ENCODE measurements at places on chromosomes 13 and 19.

- no peak for DNase-seq
Observed at GRCh38 chr13:99558570-99559180, 57.4 kb downstream of the TM9SF2 start.

DNA sequence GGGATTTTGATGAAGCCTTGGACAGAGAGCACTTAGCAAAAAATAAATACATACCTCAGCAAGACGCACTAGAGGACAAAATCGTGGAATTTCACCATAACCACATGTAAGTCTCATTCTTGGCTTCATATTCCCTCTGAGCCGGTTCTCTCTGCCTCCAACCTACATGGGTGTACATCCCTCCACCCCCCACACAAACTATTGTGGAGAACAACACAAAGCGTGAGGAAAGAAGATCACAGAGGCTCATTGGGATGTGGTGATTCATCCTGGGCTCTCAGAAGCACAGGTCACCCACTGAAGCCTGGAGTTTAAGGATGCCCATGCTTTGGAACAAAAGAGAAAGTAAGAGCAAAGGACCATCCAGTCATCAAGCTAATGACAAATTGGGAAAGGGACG lies 192.2 kb downstream of the STK24 start:
- no peak for DNase-seq

DNA sequence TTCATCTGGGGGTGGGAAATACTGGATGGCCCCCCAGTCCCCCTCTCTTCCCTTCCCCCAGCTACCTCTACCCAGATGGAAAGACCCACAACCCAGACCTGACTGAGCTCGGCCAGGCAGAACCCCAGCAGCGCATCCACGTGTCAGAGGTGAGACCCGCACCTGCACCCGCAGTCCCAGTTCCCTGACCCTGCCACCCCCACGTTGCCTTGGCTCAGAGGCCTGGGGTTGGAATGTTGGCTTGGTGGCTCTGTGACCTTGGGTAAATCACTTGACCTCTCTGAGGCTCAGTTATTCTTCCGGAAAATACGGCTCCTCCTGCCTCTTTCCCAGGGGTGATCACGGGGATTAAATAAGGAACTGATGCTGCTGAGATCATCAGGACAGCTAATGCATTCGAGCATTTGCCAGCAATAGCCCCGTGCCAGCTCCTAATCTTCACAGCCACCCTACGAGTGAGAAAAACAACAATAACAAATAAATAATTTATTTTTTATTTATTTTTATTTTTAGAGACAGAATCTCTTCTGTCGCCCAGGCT lies 12.3 kb downstream of the CBLC start:
- DNase-seq, result no peak

DNA sequence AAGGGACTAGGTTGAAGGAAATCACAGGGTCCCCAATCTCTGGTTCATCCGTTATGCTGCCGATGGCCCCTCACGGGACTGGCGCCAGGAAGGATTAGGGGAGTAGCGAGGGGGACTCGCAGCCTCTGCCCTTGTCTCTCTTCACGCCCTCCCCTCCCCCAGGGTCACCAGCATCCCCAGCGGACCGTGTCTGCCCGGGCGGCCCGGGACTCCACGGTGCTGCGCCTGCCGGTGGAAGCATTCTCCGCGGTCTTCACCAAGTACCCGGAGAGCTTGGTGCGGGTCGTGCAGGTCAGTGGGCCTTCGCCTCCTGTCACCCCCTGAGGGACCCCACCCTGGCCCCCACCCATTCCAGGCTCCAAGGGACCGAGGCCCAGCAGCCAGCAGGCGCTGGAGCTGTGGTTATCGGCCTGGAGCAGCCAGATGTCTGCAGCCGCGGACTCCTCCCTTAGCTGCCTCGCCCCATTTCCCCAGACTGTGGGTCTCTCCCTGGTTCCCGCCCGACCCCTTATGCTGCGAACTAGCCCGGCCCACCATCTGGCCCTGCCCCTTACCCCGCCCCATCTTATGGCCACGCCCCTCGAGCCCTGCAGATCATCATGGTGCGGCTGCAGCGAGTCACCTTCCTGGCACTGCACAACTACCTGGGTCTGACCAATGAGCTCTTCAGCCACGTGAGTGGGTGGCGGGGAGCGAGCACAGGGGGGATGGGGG lies 5.4 kb downstream of the PNPLA6 start:
- no peak for DNase-seq

DNA sequence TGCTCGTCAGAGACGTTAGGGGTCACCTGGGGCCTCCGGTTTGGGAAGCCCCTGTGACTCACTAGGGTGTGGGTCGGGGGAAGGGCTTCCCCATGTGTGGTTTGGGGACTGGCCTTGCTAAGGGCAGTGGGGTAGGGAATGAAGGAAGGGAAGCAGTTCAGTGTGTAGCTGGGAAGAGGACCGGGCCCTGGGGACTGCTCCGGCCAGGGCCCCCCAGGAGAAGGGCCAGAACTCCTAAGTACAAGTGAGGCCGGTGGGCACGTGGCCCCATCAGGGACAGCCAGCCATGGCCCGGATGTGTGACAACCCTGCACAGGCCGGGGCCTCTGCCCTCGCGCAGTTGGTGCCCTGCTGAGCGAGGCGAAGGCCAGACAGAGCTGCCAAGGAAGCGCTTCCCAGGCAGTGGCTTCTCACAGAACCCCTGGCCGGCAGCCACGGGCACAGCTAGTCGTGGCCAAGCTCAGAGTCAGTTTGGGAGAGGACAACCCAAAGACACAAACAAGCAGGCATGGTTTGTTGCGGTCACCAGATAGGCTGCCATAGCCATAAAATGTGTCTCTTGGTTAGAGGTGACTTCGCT lies 25.7 kb downstream of the TEX29 start:
- no peak for DNase-seq

GRCh38 chr19:35294328-35294727 lies 2.4 kb downstream of the MAG start:
- no peak for DNase-seq

DNA sequence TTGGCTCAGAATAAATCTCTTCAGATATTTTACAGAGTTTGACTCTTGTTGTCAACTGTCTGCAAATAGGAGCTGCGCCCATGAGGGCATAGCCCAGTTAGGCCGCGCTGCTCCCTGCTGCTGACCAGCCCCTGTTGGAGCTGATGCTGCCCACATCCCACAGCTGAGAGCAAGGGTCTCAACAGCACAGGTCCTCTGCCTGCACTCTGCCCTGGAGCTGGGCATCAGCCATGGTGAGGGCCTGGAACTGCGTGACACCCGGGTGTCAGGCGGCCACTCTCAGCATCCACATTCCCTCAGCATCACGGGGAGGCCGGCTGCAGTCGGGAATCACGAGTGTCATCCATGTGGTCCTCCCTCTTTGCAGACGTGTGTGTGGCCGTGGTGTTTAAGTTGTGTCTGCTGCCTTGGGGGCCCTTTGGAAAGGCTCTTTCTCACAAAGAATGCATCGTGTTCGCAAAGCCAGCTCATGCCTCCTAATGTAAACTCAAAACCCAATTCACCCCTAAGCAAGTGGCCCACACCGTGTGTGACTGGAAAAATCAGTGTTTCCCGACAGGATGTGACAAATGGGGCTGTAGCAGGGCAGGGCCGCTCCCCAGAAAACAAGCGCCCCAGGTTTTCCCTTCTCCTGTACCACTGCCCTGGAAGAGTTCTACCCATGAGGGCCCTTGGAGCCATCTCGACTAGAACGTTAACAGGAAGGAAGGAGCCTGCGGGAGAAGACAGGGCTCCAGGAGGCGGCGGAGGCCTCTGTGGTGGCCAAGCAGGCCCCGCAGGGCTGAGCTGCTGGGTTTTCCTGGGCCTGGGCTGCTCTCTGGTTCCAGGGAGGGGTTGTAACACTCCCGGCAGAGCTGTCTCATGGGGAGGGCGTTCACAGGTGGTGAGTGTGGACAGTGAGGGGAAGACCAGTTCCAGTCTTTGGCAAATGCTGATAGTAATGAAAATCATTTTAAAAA lies 20.3 kb downstream of the ATP11A start:
- no peak for DNase-seq

- no peak for DNase-seq
Observed at GRCh38 chr19:1773184-1773583, 19.9 kb downstream of the ONECUT3 start.

- DNase-seq, result no peak
Observed at GRCh38 chr19:14407605-14408484, 11.3 kb downstream of the DDX39A start.

GRCh38 chr13:104318121-104318520 lies 1251.9 kb upstream of the SLC10A2 start:
- DNase-seq, result no peak

DNA sequence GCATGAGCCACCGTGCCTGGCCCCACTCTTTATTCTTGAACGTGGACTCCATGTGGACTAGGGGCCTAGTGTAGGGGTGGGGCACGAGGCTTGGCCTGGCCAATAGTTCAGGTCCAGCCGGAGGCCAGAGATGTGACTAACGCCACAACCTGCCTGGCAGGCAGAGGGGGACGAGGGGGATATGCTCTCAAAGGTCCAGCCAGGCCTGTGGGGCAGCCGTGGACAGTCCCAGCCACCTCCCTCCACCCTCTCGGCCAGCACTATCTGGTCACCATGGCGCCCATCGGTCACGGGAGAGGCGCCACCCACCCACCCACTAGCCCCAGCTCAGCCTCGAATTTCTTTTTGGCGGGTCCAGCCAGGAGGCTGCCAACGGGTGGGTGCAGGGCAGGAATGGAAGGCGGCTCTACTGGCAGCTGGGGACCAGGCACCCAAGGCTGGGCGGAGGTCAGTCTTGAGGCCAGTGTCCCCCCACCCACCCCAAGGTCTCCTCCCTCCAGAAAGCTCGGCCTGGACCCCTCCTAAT lies 2.2 kb upstream of the CERS1 start:
- DNase-seq, result no peak

DNA sequence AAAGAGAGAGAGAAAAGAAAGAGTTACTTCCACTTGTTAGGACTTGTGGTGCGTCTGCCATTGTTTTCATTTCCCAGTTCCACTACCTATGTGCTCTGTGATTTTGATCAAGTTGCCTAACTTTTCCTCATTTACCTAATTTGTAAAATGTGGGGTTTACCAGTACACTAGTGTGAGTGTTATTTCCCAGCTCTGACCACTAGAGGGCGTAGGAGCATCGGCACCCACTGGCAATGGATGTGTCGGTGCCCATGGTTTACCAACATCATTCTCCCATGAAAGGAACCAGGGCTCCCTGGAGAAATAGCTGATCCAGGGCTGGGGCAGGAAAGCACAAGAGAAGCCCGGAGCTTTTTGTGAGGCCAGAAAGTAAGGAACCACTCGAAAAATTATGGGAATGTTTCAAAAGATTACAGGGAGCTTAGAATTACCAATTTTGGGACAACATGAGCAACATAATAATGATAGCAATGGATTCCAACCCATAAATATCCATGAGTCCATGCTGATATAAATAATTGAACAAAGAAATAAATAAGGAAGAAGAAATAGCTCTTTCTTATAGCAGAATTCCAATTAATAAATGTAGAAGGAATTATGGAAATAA lies 15.1 kb upstream of the CEACAM4 start:
- peak; percentile 76 for DNase-seq

GRCh38 chr13:31105020-31105795 lies 56.5 kb downstream of the HSPH1 start:
- no peak for DNase-seq

- DNase-seq, result peak; percentile 93
Observed at GRCh38 chr19:51473009-51473707, 5.2 kb upstream of the CEACAM18 start.

GRCh38 chr19:51311351-51312257 lies at the start of gene IGLON5:
IGLON5 (plus strand) TSS chr19:51311644; CDS start chr19:51311848, 204 bp downstream.
- no peak for DNase-seq

GRCh38 chr13:84400706-84401105 lies 518.4 kb upstream of the SLITRK1 start:
- no peak for DNase-seq

- DNase-seq, result no peak
Observed at GRCh38 chr13:40813667-40814454, 24.4 kb downstream of the SLC25A15 start.

DNA sequence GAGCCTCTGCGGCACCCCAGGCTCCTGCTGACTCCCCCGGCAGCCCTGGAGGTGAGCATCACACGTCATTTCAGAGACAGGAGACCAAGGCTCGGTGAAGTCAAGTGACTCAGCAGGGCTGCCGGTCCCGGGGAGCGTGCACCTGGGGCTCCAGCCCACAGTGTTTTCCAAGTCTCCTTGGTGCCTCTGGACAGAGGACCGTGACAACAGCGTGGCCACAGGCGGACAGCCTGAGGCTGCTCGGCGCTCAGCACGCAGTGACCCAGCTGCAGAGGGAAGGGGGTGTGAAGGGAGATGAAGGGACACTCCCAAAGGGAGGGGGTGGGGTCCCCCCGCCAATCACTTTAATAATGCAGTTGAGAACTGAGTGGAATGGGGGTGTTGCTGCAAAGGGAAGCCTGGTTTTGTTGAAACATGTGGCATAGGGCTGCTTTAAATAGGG lies 17.5 kb upstream of the ASPDH start:
- DNase-seq, result no peak

DNA sequence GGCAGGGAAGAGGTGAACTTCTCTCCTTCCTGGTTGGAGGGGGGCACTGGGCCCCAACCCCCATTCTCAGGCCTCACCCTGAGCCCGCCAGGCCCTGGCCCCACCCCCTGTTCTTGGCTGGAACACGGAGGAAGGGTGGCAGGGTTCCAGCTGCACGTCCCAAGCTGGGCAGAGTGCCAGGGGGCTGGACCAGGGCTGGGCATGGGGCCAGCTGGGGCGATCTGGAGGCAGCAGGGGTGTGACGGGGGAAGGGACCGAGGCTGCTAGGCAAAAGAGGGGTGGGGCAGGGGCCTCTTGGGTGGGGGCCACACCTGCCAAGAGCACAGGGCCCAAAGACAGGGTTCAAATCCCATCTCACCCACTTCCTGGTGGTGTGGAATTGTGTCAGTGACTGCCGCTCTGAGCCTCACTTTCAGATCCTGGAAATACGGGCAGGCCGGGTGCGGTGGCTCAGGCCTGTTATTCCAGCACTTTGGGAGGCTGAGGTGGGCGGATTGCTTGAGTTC lies 2.2 kb downstream of the HIF3A start:
- no peak for DNase-seq

- no peak for DNase-seq
Observed at GRCh38 chr13:51632591-51633362, 48.5 kb downstream of the WDFY2 start.

- no peak for DNase-seq
Observed at GRCh38 chr13:73142071-73142470, 83.3 kb downstream of the KLF5 start.

GRCh38 chr13:63501702-63502101 lies 2086.1 kb upstream of the PCDH20 start:
- no peak for DNase-seq

GRCh38 chr19:7870571-7871436 lies 3.4 kb downstream of the PRR36 start:
- no peak for DNase-seq

GRCh38 chr13:48159401-48159800 lies 64.5 kb upstream of the MED4 start:
- DNase-seq, result no peak

GRCh38 chr19:15444505-15445226 lies 5.1 kb downstream of the WIZ start:
- no peak for DNase-seq

- DNase-seq, result no peak
Observed at GRCh38 chr13:112704308-112705145, 14.7 kb downstream of the ATP11A start.

GRCh38 chr19:37997911-37998344 lies 90.9 kb downstream of the SIPA1L3 start:
- no peak for DNase-seq

GRCh38 chr13:80603351-80603750 lies 262.4 kb upstream of the SPRY2 start:
- no peak for DNase-seq
